Stimulated activated CD8-positive, alpha-beta memory T cell treated with anti-CD3 and anti-CD28 coated beads, Interleukin-7, amount 100 ng/mL, for 1 hour (primary cell): ENCODE measurements at places on chromosomes 5 and 9.

- DNase-seq = no peak
Observed at GRCh38 chr9:17927616-17928015, 348.8 kb downstream of the SH3GL2 start.

DNA sequence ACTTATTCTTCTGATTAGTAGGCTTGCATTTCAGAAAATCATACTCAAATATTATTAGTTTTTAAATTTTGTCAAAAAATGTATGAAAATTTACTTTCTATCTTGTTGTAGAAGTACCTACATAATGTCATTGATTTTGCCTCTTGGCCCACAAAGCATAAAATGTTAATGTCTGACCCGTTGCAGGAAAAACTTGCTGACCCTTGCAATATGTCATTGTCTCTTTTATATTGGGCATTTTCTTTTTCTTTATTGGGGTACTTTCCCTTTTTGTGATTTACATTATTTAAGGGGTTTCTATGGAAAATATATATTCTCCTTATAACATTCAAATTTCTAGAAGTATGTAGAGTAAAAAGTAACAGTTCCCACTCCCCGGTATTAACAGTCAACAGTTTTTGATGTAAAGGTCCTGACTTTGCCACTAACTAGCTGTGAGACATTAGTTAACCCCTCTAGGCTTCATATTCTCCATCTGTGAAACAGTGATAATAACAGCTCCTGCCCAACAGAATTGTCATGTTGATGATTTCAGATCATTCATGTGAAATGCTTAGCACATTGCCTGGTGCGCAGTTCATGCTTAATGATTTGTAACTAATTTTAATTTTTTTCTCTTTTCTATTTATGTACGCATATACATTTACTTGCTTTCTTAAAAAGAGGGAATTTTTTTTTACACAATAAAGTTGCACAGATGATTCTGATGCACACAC is 243.2 kb downstream of the ARHGAP26 start:
- no peak for DNase-seq

DNA sequence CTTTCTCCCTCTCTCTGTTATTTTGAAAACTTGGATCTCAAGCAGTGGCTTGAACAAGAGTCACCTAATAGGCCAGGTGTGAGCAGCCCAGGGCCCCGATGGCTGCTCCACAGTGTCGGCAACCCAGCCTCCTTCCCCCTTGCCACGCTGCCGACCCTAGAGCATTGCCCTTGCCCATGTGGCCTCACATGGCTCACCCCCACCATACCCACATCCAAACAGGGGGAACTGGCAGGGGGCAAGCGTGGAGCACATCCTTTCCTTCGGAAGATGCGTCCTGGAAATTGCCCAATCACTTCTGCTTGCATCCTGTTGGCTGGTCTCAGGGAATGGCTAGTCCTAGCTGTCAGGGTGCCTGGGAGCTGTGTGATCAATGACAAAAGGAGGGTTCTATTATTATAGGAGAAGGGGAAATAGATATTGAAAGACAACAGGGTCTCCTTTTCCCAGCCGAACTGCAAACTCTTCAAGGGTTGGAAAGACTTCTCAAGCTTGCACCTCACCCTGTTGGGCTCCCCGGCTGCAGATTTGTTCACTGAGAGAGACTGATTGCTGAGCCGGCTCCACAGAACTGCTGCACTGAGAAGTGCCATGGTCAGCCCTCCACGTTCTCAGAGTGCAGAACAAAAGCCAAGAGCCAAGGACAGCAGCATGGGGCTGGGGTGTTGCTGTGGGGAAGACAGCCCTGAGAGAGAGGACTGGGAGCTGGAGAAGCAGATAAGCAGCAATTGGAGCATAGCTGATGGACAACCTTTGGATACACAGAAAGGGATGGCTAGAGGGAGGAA is 8.3 kb upstream of the TIFAB start:
- DNase-seq = no peak

- DNase-seq = no peak
Observed at GRCh38 chr5:34583167-34583566, 73.0 kb upstream of the RAI14 start.

DNA sequence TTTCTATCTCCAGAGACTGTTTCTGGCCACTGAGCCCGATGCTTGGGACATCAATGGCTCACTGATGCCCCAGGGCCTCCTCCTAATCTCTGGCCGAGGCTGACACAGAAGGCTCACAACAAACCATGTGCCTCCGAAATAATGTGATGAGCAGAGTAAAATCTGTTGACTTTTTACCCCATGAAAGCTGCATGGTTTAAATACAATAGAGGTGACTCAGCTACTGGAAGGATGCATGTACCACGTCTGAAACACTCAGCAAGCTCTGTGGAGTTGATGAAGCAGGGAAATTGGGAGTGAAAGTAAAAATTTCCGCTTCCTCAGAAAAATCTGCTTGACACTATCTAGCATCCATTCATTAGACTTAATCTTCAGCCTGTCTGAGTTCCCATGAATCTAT is 111.1 kb upstream of the EQTN start:
- no peak for DNase-seq

GRCh38 chr5:150112201-150113046 is 26.1 kb upstream of the CSF1R start:
- no peak for DNase-seq

DNA sequence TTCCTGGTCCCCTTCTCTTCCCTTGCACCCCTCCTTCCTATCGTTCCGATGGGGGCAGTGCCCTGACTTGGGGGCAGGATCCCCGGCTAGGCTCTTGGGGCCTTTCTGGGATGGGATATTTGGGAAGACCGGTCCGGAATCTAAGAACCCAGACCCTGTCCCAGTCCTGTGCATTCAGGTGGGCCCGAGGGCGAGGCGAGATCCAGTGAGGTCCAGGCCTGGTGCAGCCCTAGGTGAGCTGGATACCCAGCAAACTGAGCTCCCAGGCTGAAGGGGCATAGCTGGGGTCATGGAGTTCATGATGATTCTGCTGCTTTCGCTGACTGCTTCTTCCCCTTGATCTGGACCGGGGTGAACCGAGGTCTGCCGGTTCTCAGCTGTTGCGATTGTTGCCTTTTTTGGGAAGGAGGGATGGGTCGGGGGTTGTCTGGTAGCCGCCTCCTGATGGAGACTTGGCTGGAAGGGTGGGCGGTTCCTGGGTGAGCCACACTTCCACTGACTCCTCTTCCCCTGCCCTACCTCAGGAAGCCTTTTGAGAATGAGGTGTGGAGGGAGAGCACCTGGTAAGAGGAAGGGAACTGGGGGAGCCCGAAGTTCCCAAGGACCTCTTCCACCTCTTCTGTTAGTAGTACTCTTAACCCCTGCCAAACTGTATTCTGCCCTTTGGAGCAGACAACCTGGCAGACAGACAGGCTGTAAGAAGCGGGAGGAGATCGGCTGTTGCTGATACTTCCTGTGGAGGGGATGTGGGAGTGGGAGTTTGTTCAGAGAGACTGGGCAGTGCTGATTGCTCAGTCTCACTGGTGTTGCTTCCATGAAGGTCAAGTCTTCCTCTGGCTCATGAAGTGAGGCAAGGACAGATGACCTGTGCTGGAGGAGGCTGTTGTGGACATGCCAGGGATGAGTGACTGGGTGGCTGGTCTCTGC is 1.0 kb downstream of the LRRC8A start:
- no peak for DNase-seq

DNA sequence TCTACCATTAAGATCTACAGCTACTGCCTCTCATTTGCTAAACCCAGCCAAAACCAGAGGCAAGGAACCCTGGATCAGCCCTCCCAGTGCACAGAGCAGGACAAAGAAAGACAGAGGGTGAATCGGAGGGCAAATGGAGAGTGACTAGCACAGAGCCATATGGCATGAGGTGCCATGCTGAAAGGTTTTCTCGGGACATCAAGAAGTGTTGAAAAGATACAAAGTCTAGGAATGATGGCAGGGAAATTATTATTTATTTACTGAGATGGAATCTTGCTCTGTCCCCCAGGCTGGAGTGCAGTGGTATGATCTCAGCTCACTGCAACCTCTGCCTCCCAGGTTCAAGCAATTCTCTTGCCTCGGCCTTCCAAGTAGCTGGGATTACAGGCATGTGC is 19.3 kb downstream of the SLC1A1 start:
- no peak for DNase-seq

GRCh38 chr9:112048924-112049691 is 126.0 kb downstream of the SUSD1 start:
- DNase-seq = no peak
